ENCODE measurements at places on chromosomes 16 and 17. TPM values are rescaled to one million over a fixed set of nuclear protein-coding genes. Genes with fewer than 3 reads are reported as not detected.

COG7 gene
- 23.6 TPM for total RNA-seq

NPIPB4 gene
- 255 TPM for total RNA-seq

DNA sequence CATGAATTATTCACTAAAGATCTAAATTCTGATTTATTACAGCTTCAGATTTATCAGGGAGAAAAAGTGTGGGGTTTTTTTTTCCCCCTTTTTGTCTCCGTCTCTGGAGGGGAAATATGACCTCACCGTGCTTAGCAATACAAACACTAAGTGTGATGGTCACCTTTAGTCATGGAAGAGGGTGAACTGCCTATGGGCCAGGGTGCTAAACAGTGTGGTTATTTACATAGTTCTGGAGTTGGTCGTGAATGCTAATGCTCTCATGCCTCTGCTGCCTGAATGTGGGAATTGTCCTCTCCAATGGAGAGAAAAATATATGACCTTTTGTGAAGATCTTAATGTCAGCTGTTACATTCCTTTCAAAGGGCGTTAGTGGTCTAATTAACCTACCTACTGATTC lies 44.8 kb upstream of the MSI2 start:
- DNase-seq: no peak

GRCh38 chr16:84323606-84324005 lies 28.9 kb downstream of the WFDC1 start:
- DNase-seq: no peak

PABPN1L gene
- total RNA-seq: not detected

DNA sequence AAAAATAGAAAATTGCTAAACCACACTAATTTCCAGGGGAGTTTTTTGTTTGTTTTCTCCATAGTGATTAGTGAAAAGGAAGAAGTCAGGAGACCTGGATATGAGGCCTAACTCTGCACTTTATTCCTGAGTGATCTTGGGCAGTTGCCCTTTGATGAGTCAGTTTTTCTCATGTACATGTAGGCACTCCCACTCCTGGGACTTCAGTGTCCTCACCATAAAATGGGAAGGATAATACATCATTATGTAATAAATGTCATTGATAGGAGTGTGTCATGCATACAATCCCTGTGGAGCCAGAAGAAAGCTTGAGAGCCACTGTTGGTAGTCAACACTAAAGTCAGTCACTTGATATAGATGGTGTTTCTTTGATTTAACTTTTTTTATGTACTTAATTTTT lies 32.5 kb downstream of the WIPF2 start:
- DNase-seq: no peak

CACNG5 gene
- total RNA-seq: not detected

DNA sequence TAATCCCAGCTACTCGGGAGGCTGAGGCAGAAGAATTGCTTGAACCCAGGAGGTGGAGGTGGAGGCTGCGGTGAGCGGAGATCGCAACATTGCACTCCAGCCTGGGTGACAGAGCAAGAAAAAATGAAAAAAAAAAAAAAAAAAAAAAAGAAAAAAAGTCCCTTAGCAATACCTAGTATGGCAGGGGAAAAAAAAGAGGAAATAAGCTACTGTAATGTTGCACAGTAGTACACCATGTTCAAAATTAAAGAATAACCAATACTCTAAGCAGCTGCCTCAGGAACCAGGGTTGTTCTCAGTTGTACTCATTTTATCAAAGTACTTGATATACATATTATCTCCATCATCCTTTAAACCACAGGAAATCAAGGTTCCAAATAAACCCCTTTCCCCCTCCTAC lies 17.3 kb upstream of the TXNDC11 start:
- no peak for DNase-seq

DNA sequence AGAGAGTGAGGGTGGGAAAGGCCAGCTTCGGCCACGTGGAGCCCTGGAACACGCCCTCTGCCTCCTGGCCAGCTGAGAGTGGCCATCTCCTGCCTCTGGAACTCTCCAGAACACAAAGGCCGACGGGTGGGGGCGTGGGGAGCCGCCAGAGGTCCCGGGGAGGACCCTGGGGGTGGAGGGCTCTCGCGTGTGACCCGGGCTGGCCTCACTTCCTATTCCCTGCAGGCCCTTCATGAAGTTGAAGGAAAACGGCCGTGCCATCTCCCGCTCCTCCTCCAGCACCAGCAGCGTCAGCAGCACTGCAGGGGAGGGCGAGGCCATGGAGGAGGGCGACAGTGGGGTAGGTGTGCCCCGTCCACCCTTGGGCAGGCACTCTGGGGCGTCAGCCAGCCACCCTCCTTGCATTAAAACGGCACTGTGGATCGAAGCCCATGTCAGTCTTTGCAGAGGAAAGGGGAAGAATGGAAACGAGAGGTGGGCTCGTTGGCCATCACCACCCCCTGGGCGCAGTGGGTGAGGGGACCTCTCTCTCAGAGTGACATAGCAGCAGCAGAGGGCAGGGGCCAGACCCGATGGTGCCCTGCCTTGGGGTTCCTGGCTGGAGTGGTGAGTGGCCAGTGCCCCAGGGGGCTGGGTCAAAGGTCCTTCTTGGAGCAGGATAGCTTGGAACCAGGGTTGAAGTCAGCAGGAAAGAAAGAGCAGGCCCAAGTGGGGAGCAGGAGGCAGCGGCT lies 37.1 kb downstream of the OR1D5 start:
- DNase-seq: no peak

SCN4A gene
- not detected for total RNA-seq

GRCh38 chr17:80860703-80861417 lies 130.8 kb upstream of the CHMP6 start:
- no peak for DNase-seq

GRCh38 chr16:29686740-29687332 lies 7.9 kb downstream of the QPRT start:
- no peak for DNase-seq

GRCh38 chr17:1943436-1943831 lies 81.7 kb downstream of the RTN4RL1 start:
- no peak for DNase-seq

GRCh38 chr16:77711775-77712174 lies 10.5 kb upstream of the NUDT7 start:
- no peak for DNase-seq

DNA sequence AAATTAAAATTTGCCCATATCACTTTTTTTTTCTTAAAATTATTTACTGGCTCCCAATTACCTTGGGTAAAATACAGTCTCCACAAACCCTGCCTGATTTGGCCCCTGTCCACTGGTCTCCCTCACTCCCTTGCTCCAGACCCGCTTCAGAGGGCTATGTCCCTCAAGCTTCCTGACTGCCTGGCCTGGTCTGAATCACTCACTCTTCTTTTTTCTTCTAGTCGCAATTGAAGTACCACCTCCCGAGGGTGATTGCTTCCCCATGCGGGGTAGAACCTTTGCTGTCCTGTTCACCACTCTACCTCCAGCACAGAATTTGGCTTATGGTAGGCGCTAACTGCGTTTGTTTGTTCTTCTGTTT lies 598 bp upstream of the PGAP3 start:
- no peak for DNase-seq

DNA sequence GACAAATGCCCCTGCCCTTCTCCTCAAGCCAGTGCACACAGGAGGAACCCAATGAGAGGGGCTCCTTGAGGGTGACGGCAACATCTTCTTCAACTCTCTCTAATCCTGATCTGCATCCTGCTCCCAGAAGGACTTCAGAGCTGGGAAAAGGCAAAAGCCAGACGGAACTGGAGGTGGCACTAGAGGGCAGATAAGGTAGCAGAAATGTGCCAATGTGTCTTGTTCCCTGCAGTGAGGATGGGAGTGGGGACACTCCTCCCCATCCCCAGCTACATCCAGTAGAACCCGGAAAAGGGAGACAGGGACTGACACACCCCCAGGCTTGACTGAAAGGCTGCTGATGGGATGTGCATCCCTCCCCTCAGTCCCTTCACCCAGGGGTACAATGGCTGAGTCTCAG lies 28.5 kb downstream of the SRCIN1 start:
- DNase-seq: no peak

CD300E gene
- not detected for total RNA-seq

GRCh38 chr16:57730771-57731730 lies 4.5 kb upstream of the KATNB1 start:
- no peak for DNase-seq

DNA sequence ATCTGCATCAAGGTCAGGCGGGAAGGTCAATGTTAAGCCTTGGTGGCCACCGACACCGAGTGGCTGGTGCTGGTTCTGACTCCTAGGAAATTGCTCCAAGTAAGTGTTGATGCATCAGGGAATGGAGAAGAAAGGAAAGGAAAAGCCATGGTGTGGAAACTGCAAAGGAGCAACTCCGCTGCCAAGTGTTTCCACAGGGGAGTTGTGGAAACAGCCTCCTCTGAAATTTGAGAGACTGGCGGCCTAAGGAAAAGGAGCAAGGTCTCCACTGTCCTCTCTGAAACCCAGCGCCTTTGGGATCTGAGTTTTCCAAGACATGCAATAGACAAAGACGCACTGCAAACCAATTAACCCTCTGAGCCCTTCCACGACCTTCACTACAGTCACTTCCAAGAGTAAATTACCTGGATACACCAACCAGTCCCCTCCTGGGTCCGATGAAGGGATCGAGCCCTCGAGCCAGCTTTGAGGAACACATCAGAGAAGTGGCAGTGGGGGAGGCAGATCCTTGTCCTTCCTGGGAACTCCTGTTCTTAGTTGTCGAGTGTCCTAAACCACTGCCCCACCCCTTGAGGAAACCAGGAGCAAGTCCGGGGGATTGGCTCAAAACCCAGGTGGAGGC lies 51.1 kb downstream of the SRL start:
- no peak for DNase-seq

CHST5 gene
- not detected for total RNA-seq

NLGN2 gene
- total RNA-seq: 8.0 TPM

CYBA gene
- total RNA-seq: 505 TPM

MFAP4 gene
- not detected for total RNA-seq

CCL14 gene
- not detected for total RNA-seq

GRCh38 chr16:2285731-2286191 lies 17.8 kb upstream of the RNPS1 start:
- no peak for DNase-seq

CXCL16 gene
- total RNA-seq: 2.7 TPM

- DNase-seq: no peak
Measured at GRCh38 chr17:50923611-50924010, 57.5 kb upstream of the TOB1 start.

TBX2 gene
- total RNA-seq: not detected

Data from activated naive CD8-positive, alpha-beta T cell treated with anti-CD3 and anti-CD28 coated beads, Interleukin-2, amount 10 ng/mL, durations not matched to agents 7 days and 5 days (primary cell).